ENCODE measurements at places on chromosomes 6 and 20. TPM values are rescaled to one million over a fixed set of nuclear protein-coding genes. Genes with fewer than 3 reads are reported as not detected.

DNA sequence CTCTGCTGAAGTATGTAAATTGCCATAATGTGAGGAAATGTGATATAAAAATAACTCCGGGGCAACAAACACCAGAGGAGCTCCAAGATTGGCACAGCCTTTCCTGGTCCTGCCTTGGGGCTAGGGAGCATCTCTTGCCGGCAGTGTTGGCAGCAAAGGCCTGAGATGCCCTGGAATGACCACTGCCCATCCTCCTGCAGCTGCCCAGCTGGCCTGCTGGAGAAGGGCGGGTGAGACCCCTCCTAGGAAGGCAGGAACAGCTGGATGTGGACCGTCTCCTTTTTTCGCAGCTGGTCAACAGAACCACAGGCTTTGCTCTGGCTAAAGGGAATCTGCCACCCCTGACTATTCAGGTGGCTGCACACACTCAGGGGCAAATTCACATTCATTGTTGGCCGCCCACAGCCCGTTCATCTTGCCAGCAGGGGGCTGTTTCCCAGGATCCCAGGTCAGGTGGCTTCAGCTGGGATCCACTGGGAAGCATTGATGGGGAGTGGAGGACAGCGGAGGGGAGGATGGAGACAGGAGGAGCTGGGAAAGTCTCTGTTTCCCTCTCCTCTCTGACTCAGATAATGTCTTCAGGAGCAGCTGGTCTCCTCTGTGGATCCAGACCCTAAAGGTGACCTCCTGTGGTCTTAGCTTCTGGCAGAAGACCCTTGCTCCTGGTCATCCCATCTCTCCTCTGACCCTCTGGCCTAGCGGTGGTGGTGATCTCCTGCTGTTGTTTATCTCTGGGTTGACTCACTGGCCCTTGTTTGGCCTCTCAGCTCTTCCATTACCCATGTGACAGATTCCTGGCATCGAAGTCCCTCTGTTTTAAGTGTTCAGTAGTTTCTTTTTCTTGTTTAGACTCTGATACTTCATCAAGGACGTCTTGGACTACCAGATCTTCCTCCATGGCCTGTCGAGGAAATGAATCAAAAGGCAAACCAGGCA is 336.7 kb downstream of the DHX35 start:
- no peaks in the 10 kb centered on the region for H3K36me3 ChIP-seq
- no peak for DNase-seq
- H3K4me3 ChIP-seq: no peak overlapping the region
- H3K4me1 ChIP-seq: no peaks in the 10 kb centered on the region
- H3K27ac ChIP-seq: no peak overlapping the region

- H3K4me1 ChIP-seq: peaks cover 2% of the 10 kb centered on the region
- H3K27ac ChIP-seq: no peak overlapping the region
- no peaks in the 10 kb centered on the region for H3K36me3 ChIP-seq
- DNase-seq: no peak
Observed at GRCh38 chr6:41164551-41165120, 1.7 kb upstream of the TREM2 start.

GRCh38 chr20:11305406-11305805 is 612.3 kb upstream of the BTBD3 start:
- no peaks in the 10 kb centered on the region for H3K27me3 ChIP-seq
- no peak for DNase-seq
- peaks cover 12% of the 10 kb centered on the region for H3K4me1 ChIP-seq
- H3K27ac ChIP-seq: peak overlapping the region; percentile 45
- H3K36me3 ChIP-seq: no peaks in the 10 kb centered on the region

PHACTR1 gene
- 4.0 TPM for total RNA-seq

RHAG gene
- 0.89 TPM for total RNA-seq

GRCh38 chr20:50169329-50169823 is 15.9 kb upstream of the PEDS1 start:
- no peak overlapping the region for H3K27ac ChIP-seq
- no peak overlapping the region for H3K4me3 ChIP-seq
- no peaks in the 10 kb centered on the region for H3K27me3 ChIP-seq
- no peaks in the 10 kb centered on the region for H3K36me3 ChIP-seq
- peak; percentile 89 for DNase-seq

DNA sequence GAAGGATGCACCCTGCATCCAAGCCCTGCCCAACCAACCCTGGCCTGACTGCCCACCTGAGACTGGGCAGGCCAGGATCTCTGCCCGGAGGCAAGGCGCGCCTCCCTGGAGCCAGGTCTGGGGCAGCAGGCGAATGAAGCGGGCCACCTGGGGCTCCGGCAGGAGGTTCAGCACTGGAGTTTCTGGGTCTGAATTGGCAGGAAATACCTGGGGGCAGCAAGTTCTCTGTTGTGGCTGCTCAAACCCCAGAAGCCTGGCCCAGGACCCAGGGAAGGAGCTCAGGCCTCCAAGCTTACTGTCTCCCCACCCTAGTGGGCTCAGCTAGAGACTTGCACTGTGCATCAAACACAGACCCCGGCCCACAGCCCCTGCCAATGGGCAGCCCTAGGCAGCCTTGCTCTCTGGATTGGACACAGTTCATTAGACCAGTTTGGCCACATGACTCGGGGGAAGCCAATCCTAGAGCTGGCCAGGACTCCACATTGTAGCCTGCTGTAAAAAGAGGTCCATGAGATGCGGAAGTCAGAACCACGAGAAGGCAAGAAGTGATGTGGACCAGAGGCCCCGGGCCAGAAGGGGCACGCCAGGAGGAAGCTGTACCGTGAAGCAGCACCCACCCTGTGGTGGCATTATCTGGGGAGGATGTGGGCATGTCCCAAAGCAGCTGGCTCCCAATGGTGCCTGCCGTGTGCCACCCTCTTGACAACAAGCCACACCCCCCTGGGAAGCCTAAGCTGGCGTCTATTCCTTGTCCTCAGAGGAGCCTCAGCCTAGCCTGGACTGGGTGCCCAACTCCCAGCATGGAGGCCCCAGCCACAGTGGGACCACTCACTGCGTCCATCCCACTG is 3.1 kb downstream of the CPXM1 start:
- H3K4me3 ChIP-seq: no peak overlapping the region
- no peak overlapping the region for H3K27ac ChIP-seq
- peaks cover 56% of the 10 kb centered on the region for H3K27me3 ChIP-seq

- no peak overlapping the region for H3K27ac ChIP-seq
- no peak for DNase-seq
- H3K36me3 ChIP-seq: no peaks in the 10 kb centered on the region
- H3K4me3 ChIP-seq: peak overlapping the region; percentile 38
- H3K4me1 ChIP-seq: peaks cover 47% of the 10 kb centered on the region
Observed at GRCh38 chr6:1393641-1394283, 4.4 kb downstream of the FOXF2 start.

DNA sequence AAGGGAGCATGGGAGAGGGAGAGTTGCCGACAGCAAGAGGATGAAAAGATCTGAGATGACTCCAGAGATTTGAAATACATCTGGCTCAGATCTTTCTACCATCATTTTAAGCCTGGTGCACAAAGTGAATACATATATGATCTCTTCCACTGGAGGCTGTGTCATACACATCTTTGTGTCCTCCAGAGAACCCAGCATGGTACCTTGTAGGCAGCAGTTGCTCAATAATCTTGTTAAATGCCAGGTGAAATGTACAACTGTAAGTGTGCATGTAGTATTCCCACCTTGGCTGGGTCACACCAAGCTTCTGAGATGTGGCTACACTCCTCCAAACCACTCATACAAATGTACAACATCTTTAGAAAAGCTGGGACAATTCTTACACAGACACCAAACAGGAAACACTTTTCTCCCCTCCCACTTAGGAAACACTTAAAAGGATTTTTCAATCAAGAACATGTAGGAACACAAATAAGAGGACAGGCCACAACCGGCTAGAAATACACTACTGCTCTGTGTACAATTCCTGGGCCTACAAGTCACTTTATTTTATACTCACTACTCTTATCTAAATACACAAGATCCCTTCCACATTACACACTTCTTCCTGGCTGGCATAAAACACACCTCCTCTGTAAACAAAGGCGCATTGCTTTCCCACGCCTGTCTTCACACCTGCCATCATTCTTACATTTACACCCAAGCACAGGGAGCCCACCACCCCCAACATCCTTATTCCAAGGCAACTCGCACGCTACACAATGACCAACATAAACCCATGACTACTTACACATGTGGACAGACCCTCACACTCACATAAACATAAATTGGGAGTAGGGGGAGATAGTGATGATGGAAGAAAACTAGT is 3.8 kb upstream of the IER3 start:
- DNase-seq: no peak
- H3K27ac ChIP-seq: peak overlapping the region; percentile 73
- H3K36me3 ChIP-seq: no peaks in the 10 kb centered on the region
- no peaks in the 10 kb centered on the region for H3K27me3 ChIP-seq
- H3K4me3 ChIP-seq: no peak overlapping the region

- no peak overlapping the region for H3K27ac ChIP-seq
- no peak for DNase-seq
- peaks cover 3% of the 10 kb centered on the region for H3K36me3 ChIP-seq
- H3K4me3 ChIP-seq: no peak overlapping the region
- no peaks in the 10 kb centered on the region for H3K27me3 ChIP-seq
Observed at GRCh38 chr20:63645218-63645617, 8.0 kb downstream of the STMN3 start.

Measured in suprapubic skin (tissue), 4 donors.